Lower leg skin (tissue), 4 donors: ENCODE measurements at places on chromosomes 11 and 22. TPM values are rescaled to one million over a fixed set of nuclear protein-coding genes. Genes with fewer than 3 reads are reported as not detected.
A peak's percentile ranks its signal among the peaks of the same experiment; 100 is the strongest.

GRCh38 chr11:56911312-56911711 lies 77.4 kb upstream of the OR5AK2 start:
- DNase-seq = no peak

GRCh38 chr11:64924910-64925284 lies 408 bp downstream of the PPP2R5B start:
- DNase-seq = no peak

DNA sequence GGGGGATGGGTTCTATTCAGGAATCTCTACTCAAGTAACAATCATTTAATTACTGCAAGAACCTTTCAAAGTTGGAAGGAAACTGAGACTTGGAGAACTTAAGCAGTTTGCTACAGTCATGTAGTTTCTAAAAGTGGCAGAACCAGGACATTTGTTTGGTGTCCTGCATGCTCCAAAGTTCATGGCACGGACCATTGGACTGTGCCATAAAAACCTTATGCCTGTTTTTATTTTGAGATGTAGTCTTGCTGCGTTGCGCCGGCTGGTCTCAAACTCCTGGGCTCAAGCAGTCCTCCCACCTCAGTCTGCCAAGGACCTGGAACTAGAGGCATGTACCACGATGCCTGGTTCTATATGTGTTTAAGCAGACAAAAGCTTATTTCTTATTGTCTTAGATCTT lies 18.6 kb upstream of the AIFM3 start:
- DNase-seq = no peak

DNA sequence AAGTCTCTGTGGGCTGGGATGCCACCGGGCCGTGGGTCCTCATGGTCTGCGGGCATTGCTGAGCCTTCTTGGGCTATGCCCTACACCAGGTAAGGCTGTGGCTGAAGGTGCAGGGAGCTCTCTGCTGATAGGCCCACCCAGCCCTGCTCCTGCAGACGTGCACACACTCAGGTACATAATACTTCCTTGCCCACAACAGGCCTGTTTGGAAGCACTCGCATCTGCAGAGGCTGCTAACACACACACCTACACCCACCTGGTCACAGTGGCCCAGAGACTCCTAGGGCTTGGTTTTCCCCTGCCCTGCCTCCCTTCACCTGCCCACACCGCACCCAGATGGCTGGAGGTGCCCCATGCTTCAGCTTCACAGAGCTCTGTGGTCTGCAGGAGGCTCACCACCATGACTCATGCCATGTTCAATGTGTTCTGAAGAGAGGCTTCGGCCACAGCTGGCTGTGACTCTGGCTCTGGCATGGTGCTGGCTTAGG lies 72.8 kb upstream of the KCNQ1OT1 start:
- peak; percentile 65 for DNase-seq

DNA sequence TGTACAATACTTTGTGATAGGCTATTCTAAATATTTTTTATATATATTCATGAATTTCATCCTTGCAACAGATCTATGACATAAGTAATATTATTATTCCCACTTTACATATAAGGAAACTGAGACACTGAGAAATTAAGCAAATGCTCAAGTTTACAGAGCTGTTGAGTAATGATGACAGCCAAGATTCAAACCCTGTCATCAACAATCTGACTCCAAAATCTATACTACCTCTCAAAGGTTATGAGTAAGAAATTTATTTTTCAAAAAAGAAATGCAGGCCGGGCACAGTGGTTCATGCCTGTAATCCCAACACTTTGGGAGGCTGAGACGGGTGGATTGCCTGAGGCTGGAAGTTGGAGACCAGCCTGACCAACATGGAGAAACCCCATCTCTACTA lies 22.6 kb upstream of the SOX6 start:
- DNase-seq = no peak

DNA sequence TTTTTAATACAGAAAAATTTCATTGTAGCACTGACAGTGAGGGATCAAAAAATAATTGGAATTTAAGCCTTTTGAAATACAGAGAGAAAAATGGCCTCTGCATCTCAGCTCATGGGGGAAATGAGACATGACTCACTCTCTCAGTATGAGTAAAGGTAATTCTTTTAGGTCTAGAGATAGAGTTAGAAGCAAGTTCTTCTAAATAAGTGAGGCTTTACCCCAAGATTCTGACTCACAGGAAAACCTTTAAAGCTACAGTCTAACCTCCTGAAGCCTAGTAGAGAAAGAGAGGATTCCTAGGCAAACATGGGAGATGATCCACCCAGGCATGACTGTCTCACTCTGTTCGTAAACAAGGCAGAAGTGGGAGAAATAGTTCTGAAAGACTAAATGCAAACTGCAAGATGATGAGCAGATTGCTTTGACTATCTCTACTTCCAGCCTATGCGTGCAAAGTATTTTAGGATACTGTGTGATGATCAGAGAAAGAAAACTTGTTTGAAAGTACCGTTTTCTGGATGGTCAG lies 1003.3 kb upstream of the CCDC90B start:
- DNase-seq = no peak

DNA sequence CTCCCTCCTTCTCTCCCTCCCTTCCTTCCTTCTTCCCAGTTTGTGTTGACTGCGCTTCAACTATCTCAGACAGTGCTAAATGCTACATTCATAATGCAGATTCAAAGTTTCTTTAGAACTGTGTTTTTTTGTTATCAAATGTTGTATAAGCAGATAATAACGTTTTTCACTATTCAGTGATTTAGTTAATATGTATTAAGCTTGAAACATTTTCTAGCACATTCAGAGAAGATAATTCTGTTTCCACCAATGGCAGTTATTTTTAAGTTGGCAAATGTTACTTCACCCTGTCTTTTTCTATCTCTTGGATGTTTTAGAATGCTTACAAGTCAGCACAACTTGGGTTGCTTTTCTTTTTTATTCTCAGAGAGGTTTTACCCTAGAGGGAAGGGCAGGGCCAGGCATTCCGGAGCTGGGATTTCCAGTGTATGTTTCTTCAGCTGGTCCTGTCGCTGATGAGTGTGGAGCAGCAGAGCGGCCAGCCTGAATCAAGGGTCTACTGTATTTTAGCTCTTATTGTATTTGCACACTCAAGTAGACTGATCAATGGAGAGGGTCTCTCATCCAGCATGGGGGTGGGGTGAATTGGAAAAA lies 162.3 kb upstream of the ARHGAP20 start:
- DNase-seq = no peak

DNA sequence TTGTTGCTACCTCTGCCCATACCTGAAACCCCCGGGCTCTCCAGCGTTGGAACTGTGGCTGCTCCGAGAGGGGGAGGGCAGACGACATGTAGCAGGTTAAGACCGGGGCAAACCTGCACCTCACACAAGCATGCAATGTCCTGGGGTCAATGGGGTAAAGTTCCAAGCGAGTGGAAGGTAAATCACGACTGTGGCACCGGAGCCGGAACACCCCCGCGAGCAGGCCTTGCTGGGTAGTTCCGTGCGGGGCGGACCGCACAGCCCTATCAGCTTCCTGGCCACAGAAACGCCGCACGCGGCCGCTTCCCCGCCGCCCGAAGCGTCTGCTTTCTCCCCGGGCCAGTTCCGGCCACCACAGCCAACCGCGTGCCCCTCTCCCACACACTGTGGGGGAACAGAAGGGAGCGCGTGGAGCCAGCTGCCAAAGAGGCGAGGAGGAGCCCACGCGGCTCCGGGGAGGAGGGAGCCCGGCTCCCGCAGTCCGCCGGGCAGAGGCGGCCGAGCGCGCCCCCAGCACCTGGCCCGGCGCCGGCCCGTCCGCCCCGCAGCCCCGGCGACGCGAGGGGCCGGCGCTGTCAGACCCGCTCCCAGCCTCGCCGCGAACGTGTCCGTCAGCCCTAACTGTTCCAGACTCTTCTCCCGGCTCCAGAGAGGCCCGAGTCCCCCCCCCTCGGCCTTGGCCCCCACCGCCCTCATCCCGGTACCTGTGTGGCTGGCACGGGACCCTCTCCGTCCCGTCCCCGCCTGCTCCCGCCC lies 1.6 kb downstream of the SPTBN2 start:
- peak; percentile 87 for DNase-seq

DNA sequence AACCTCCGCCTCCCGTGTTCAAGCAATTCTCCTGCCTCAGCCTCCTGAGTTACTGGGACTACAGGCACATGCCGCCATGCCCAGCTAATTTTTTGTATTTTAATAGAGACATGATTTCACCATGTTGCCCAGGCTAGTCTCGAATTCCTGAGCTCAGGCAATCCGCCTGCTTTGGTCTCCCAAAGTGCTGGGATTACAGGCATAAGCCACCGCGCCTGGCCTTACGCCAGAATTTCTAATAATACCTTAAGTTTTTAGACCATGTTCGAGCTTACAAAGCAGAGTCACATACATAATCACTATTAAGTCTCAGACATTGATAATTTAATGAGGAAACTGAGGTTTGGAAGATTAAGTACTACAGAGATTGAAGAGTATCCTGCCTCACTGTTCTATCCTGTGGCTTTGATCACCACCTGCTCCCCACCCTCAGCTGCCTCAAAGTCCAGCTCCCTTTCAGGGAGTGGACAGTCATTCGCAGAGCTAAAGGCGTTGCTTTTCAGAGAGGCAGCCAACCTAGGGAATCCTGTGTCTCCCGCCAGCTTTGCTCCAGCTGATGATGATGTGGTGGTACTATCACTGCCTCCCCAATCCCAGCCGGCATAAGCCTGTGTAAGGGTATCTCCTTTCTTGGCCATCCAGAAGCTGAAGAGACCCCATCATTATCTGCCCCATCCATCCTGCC lies 7.7 kb downstream of the UBASH3B start:
- DNase-seq = no peak

DNA sequence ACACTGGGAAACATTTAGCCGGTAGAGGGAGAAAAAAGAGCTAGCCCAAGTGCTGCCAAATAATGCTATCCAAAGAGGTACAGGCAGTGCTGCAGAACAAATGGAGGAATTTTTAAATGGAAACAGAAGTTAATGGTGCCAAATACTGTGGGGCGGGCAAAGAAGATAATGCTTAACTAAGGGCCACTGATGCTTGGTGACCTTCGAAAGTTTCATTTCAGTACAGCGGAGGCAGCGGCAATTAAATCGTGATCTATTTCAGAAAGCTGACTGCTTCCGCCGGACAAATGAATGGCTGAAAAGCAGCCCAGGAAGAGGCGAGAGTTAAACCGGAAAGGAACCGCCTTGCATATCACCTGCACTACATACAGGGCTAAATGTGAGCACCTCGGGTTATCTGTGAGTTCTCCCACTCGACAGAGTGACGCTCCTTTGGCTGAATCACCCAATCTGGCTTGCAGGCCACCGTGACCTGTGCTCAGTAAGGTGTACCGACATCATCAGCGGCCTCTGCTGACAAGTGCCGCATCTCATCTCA lies 42.1 kb downstream of the CADM1 start:
- no peak for DNase-seq

DNA sequence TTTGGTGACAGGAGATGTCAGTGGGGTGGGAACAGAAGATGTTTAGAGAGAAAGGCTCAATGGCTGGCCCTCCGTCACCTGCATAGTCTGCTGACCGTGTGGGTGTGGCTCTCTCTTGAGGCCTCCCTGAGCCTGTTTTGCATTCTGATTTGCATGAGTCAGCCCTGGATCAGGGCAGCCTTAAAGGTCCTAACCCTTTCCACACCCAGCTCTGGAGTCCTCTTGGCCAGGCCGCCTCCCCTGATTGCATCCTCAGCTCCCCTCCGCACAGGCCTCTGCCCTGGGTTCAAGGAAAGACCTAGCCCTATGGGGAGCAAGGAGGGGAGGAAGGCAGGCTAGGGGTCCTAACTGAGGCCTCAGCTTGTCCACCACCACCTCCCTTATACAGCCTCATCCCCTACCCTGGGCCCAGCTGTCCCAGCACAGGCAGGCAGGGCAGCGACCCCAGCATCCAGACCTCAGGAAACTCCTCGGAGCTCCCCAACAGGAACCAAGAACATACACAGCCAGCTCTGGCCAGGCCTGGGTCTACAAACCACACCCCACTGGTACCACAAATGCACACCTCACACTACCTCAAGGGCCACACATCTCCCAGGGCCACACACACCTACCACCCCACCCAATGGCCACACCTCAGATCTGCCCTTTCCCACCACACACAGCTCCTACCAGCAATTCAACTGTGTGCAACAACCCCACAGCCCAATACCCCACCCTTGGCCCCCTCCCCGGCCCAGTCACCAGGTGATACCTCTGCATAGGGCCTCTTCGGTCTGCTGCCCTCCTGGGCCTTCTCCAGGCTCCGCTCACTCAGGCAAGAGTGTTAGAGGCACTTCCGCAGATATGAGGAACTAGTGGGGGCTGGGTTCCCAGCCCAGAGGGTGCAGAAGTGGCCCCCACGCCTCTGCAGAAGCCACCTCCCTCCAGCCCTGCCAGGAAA lies 13.7 kb downstream of the ARAP1 start:
- DNase-seq = peak; percentile 92

GRCh38 chr11:102449651-102450570 lies 2.7 kb downstream of the TMEM123 start:
- DNase-seq = no peak

- DNase-seq = no peak
Measured at GRCh38 chr11:123357990-123358827, 71.9 kb upstream of the GRAMD1B start.

DNA sequence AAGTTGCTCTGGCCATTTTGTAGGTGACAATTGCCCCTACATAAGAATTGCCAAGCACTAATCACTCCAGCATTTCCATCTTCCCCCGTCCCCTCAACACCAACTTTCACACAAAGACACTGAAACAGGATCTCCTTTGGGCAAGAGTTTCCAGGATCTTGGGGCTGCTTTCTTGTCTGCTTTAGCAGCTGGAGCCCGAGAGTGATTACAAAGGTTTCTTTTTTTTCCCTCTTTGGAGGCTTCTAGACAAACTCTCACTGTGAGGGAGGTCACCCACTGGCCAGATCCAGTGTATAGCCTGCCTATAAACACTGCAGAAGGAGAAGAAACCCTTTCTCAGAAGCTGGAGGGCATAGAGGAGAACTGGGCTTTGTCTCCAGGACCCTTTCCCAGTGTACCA lies 92.5 kb downstream of the APIP start:
- no peak for DNase-seq

DNA sequence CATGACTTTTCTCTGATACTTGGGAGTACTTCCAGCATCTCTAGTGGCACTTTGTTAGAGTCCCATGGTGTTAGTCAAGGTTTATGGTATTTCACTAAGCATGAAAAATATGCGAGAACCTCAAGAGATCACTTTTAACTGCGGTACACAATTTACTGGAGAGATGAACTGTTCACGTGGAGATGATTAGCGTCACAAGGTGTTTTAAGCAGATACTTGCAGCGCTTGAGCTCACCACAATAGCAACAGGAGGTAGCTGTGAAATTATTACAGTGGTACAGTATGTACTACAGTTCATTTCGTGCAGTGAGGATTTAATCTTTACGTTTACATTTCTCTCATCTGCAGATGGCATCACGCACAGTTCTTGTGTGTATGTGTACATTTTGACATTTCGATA lies 4.5 kb downstream of the PARVA start:
- no peak for DNase-seq

Gene CLMP
- total RNA-seq = 7.6 TPM

Gene CD81
- 337 TPM for total RNA-seq

Gene RASD2
- 2.3 TPM for total RNA-seq

Gene DDIAS
- 2.4 TPM for total RNA-seq

Gene OR4D11
- total RNA-seq = not detected

Gene OR51B4
- total RNA-seq = not detected

Gene GSC2
- not detected for total RNA-seq

Gene TREH
- total RNA-seq = not detected

Gene HORMAD2
- total RNA-seq = not detected

Gene OR2AT4
- total RNA-seq = not detected

Gene B3GAT1
- total RNA-seq = 0.13 TPM

Gene MAJIN
- not detected for total RNA-seq

Gene PHETA2
- total RNA-seq = 4.1 TPM
